ENCODE measurements at places on chromosomes 1 and 21.
A peak's percentile ranks its signal among the peaks of the same experiment; 100 is the strongest.

DNA sequence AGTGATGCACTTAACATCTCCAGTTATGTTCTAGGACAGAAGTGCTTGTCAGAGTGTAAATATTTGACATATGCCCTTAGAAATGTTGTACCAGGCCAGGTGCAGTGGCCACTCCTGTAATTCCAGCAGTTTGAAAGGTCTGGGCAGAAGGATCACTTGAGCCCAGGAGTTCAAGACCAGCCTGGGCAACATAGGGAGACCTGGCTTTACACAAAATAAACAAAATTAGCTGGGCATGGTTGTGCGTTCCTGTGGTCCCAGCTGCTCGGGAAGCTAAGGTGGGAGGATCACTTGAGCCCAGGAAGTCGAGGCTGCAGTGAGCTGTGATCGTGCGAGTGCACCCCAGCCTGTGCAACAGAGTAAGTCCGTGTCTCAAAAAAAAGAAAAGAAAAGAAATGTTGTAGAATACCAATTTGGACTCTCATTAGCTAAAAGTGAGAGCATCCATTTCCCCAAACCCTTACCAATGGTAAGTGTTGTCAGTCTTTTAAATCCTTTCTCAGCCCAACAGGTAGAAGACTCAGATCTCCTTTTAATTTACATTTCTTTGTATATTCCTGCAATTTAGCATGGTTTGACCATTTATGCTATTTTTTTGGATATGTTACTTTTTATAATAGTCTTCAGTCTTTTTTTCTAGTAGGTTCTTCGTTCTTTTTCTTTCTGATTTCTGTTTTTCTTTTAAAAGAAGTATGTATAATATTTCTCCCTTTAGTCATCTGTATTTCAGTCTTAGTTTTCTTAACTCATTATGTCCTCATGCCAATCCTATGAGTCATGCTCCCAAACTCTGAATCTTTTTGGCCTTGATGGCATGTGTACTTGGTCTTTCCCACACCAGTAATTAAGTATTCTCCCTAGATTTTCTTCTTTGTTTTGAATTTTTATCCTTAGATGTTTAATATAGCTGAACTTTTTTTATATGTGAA is 74.4 kb downstream of the CAMTA1 start:
- no peak overlapping the region for H3K4me3 ChIP-seq
- no peaks in the 10 kb centered on the region for H3K27me3 ChIP-seq
- H3K36me3 ChIP-seq = no peaks in the 10 kb centered on the region
- peak; percentile 20 for DNase-seq

DNA sequence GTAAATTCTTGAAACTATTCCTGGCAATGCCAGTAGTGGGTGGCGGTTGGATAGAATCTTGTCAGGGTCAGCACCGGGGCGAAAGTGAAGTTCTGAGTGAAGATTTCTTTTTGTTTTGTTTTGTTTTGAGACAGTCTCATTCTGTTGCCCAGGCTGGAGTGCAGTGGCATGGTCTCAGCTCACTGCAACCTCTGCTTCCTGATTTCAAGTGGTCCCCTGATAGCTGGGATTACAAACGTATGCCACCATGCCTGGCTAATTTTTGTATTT is 33.3 kb downstream of the PCNT start:
- no peaks in the 10 kb centered on the region for H3K4me1 ChIP-seq
- H3K27me3 ChIP-seq = no peaks in the 10 kb centered on the region
- no peaks in the 10 kb centered on the region for H3K36me3 ChIP-seq
- H3K27ac ChIP-seq = no peak overlapping the region

- H3K36me3 ChIP-seq = no peaks in the 10 kb centered on the region
- H3K27ac ChIP-seq = no peak overlapping the region
- no peaks in the 10 kb centered on the region for H3K27me3 ChIP-seq
- no peak overlapping the region for H3K4me3 ChIP-seq
- DNase-seq = no peak
- peaks cover 2% of the 10 kb centered on the region for H3K4me1 ChIP-seq
Measured at GRCh38 chr1:15858069-15858670, 10.7 kb downstream of the SPEN start.

DNA sequence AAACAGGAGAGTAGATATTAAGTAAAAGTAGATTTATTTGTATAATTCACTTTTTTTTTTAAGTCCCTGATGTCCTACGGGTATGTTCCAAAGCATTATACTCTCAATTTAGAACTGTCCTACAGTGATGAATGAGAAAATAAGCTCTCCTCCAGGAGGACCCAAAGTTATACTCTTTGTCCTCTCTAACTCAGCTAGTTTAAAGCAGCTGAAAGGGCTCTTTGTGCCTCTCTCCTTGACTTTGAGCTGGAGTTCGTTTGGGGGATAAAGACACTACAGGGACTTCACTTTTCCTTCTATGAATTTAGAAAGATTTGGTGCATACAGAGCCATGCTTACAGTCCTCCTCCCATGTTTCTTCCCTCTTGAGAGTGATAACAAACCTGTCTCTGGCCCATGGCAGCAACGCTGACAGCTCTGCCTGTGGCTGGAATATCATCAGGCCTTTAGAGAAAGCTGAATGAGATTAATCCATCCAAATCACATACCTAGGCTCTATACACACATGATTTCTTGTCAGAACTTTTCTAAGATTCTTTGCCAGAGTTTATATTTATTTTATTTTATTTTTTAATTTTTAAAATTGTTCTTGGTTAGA is 134.3 kb downstream of the PIK3R3 start:
- H3K27me3 ChIP-seq = no peaks in the 10 kb centered on the region
- H3K4me1 ChIP-seq = no peaks in the 10 kb centered on the region
- H3K4me3 ChIP-seq = no peak overlapping the region
- H3K36me3 ChIP-seq = no peaks in the 10 kb centered on the region
- H3K27ac ChIP-seq = no peak overlapping the region
- no peak for DNase-seq

DNA sequence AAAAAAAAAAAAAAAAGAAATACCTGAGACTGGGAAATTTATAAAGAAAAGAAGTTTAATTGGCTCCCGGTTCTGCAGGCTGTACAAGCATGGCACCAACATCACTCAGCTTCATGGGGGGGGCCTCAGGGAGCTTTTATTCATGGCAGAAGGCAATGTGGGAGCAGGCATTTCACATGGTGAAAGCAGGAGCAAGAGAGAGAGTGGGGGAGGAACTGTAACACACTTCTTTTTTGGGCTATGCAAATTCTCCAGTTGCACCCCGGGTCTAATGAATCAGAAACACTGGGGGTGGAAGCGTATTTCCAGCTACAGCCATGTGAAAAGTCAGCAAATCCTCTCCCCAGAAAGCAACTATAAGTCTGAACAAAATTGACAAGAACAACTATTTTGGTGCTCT is 11.8 kb upstream of the SOD1 start:
- H3K4me3 ChIP-seq = no peak overlapping the region
- H3K27ac ChIP-seq = no peak overlapping the region
- H3K4me1 ChIP-seq = no peaks in the 10 kb centered on the region
- no peak for DNase-seq

- no peaks in the 10 kb centered on the region for H3K36me3 ChIP-seq
- no peaks in the 10 kb centered on the region for H3K4me1 ChIP-seq
- no peak for DNase-seq
- no peak overlapping the region for H3K27ac ChIP-seq
Measured at GRCh38 chr21:33047231-33047630, 21.5 kb downstream of the OLIG2 start.

GRCh38 chr1:199512037-199512710 is 515.3 kb upstream of the NR5A2 start:
- no peaks in the 10 kb centered on the region for H3K27me3 ChIP-seq
- no peak overlapping the region for H3K4me3 ChIP-seq
- no peaks in the 10 kb centered on the region for H3K36me3 ChIP-seq
- H3K4me1 ChIP-seq = no peaks in the 10 kb centered on the region

DNA sequence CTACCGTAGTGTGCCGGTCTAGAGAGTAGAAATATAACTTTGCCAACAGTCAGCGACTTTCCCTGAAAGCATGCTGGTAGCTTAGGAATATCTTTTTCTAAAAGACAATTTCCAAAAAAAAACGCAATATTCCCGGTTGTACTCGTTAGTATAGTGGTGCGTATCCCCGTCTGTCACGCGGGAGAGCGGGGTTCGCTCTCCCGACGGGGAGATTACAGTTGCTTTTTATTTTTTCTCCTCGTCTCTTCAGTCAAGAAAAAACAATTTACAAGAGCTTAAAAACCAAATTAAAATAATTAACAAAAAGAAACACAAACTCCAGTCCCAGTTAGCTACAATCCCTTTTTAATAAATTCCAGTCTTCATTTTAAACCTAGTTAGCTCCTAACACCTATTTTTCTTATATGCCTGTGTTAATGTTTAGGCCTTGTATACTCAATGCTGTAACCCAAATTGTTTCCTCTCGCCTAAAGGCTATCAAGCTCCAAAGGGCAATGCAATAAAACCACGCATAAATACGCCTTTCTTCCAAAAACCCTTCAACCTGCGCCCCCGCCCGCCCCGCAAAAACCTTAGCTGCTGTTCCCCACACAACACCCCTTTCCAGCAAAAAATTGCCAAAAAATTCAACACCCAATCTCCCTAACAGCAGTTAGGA is 7.8 kb downstream of the HSPA6 start:
- no peaks in the 10 kb centered on the region for H3K4me1 ChIP-seq
- H3K36me3 ChIP-seq = no peaks in the 10 kb centered on the region
- H3K27ac ChIP-seq = peak overlapping the region; percentile 97
- no peaks in the 10 kb centered on the region for H3K27me3 ChIP-seq
- peak overlapping the region; percentile 26 for H3K4me3 ChIP-seq

GRCh38 chr1:201228011-201228983 is 37.7 kb downstream of the IGFN1 start:
- H3K36me3 ChIP-seq = no peaks in the 10 kb centered on the region
- DNase-seq = no peak
- H3K4me3 ChIP-seq = no peak overlapping the region
- no peak overlapping the region for H3K27ac ChIP-seq
- H3K27me3 ChIP-seq = no peaks in the 10 kb centered on the region

- H3K27ac ChIP-seq = no peak overlapping the region
- no peaks in the 10 kb centered on the region for H3K36me3 ChIP-seq
- H3K27me3 ChIP-seq = no peaks in the 10 kb centered on the region
- no peak overlapping the region for H3K4me3 ChIP-seq
Measured at GRCh38 chr1:230682882-230683610, 30.9 kb downstream of the AGT start.

- H3K27me3 ChIP-seq = no peaks in the 10 kb centered on the region
- no peak overlapping the region for H3K27ac ChIP-seq
- H3K4me3 ChIP-seq = no peak overlapping the region
- no peak for DNase-seq
Measured at GRCh38 chr1:230330157-230330556, 96.0 kb downstream of the PGBD5 start.

GRCh38 chr1:198986442-198986841 is 347.6 kb downstream of the PTPRC start:
- H3K4me1 ChIP-seq = no peaks in the 10 kb centered on the region
- DNase-seq = no peak
- H3K27ac ChIP-seq = no peak overlapping the region

DNA sequence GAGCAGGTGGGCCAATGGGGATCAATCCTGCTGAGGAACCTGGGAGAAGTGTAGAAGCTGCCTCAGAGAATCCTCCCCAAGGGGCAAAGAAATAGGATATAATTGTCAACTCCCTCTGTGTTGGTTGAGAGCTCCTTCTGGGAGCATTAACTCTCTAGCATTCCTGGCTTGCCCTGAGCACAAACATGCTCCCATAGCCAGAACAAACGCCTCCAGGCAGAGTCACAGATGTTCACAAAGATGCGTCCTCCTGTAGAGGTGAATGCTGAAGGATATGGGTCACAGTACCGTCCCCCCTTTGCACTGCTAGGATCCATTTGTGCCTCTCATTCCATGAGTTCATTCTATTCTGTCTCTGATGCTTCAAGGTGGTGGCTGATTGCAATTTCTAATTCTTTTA is 9.6 kb upstream of the BCAN start:
- no peak overlapping the region for H3K27ac ChIP-seq
- no peak overlapping the region for H3K4me3 ChIP-seq
- no peaks in the 10 kb centered on the region for H3K27me3 ChIP-seq
- H3K36me3 ChIP-seq = no peaks in the 10 kb centered on the region
- DNase-seq = no peak
- H3K4me1 ChIP-seq = no peaks in the 10 kb centered on the region

DNA sequence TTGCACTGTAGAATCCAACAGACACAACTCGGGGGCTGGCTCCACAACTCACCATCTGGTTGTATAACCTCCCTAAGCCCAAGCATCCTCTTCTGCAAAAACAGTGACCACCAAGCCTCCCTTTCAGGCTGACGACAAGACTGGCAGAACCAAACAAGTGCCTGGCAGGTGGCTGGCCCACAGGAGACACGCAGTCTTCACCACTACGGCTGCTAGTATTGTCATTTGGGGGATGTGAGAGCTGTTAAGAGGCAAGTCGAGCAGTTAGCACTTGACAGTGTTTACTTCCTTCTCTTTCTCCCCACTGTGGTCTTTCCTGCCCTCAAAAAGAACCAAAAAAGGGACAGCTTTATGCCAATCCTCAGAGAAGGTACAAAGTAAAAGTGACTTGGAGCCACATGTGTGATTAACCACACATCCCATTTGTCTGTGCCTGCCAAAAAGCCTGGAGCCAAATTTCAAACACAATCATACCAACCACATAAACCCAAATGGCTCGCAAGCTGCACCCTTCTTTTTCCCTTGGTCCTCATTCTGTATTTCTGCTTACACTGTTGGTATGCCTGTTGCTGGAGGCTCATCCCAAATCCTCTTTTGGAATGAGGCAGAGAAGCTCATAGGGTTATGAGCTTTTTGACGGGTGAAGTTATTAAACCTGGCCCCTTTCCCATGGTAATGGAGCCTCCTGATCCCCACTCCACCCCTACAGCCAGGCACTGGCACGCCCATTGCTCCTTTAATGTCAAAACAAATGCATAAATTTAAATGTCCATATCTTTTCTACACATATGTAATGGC is 94.1 kb downstream of the TGFBR3 start:
- H3K27ac ChIP-seq = peak overlapping the region; percentile 89
- H3K27me3 ChIP-seq = no peaks in the 10 kb centered on the region
- H3K4me3 ChIP-seq = no peak overlapping the region
- DNase-seq = peak; percentile 73
- H3K36me3 ChIP-seq = no peaks in the 10 kb centered on the region
- peaks cover 40% of the 10 kb centered on the region for H3K4me1 ChIP-seq

GRCh38 chr1:68383092-68383491 is 66.7 kb downstream of the RPE65 start:
- no peak overlapping the region for H3K4me3 ChIP-seq
- no peaks in the 10 kb centered on the region for H3K36me3 ChIP-seq
- H3K4me1 ChIP-seq = no peaks in the 10 kb centered on the region
- no peaks in the 10 kb centered on the region for H3K27me3 ChIP-seq
- H3K27ac ChIP-seq = no peak overlapping the region

GRCh38 chr1:11744287-11744686 is 8.4 kb downstream of the AGTRAP start:
- no peaks in the 10 kb centered on the region for H3K36me3 ChIP-seq
- H3K27ac ChIP-seq = no peak overlapping the region

GRCh38 chr1:68204977-68205630 is 27.2 kb downstream of the WLS start:
- H3K4me3 ChIP-seq = no peak overlapping the region
- H3K27me3 ChIP-seq = no peaks in the 10 kb centered on the region
- H3K4me1 ChIP-seq = no peaks in the 10 kb centered on the region
- no peak for DNase-seq
- H3K36me3 ChIP-seq = no peaks in the 10 kb centered on the region
- H3K27ac ChIP-seq = no peak overlapping the region

DNA sequence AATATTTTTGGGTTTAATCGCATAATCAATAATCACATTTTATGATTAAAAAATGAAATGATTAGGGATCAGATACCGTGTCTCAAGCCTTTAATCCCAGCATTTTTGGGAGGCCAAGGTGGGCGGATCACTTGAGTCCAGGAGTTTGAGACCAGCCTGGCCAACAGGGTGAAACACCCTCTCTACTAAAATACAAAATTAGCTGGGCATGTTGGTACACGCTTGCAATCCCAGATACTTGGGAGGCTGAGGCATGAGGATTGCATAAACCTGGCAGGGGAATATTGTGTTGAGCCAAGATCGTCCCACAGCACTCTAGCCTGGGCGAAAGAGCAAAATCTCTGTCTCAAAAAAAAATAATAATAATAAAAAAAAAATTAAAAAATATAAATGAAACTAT is 1581.4 kb downstream of the KCNT2 start:
- no peak for DNase-seq
- H3K36me3 ChIP-seq = no peaks in the 10 kb centered on the region
- H3K4me1 ChIP-seq = no peaks in the 10 kb centered on the region
- no peak overlapping the region for H3K4me3 ChIP-seq

Measured in uterus (tissue), 4 donors.